Upper lobe of right lung (tissue), 1 donor: ENCODE measurements at places on chromosomes 3 and 15. TPM values are rescaled to one million over a fixed set of nuclear protein-coding genes. Genes with fewer than 3 reads are reported as not detected.

The IGSF10 gene
- 32.4 TPM for total RNA-seq

The GATM gene
- total RNA-seq = 7.2 TPM

- DNase-seq = no peak
Measured at GRCh38 chr3:38739396-38739689, 76.7 kb downstream of the SCN10A start.

GRCh38 chr15:48785195-48785594 is 25.7 kb downstream of the CEP152 start:
- DNase-seq = no peak

DNA sequence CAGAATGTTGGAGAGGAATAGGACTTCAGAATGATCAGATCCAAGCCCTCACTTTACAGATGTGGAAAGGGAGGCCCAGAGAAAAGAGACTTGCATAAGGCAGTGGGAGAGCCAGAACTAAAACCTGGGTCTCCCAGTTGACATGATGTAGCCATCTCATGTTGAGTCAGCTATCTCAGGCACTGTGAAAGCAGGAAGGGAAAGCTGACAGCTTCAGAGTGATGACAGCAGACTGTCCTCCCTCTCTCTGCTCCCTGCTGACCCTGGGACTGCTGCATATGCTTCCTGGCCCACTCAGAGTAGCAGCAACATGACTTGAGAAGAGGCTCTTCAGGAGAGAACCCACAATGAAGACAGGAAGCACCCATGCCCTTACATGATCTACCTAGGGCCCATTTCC is 14.7 kb downstream of the FHIT start:
- no peak for DNase-seq

The PARP16 gene
- total RNA-seq = 8.3 TPM
